ENCODE measurements at places on chromosomes 16 and 17. TPM values are rescaled to one million over a fixed set of nuclear protein-coding genes. Genes with fewer than 3 reads are reported as not detected.

ACSM2A gene
- total RNA-seq: not detected

LGALS9B gene
- not detected for total RNA-seq

TNFSF13 gene
- 1.3 TPM for total RNA-seq

WFDC1 gene
- not detected for total RNA-seq

CDYL2 gene
- 49.9 TPM for total RNA-seq

C16orf87 gene
- 5.6 TPM for total RNA-seq

MYH1 gene
- not detected for total RNA-seq

CTDNEP1 gene
- total RNA-seq: 38.5 TPM

GABARAP gene
- total RNA-seq: 229 TPM

PDE6G gene
- total RNA-seq: 1.3 TPM

SLC2A4 gene
- 0.33 TPM for total RNA-seq

TEN1 gene
- total RNA-seq: 21.6 TPM

INCA1 gene
- 0.33 TPM for total RNA-seq

RHBDL1 gene
- 0.38 TPM for total RNA-seq

SMPD3 gene
- 0.10 TPM for total RNA-seq
